ENCODE measurements at places on chromosomes 12 and 14.

DNA sequence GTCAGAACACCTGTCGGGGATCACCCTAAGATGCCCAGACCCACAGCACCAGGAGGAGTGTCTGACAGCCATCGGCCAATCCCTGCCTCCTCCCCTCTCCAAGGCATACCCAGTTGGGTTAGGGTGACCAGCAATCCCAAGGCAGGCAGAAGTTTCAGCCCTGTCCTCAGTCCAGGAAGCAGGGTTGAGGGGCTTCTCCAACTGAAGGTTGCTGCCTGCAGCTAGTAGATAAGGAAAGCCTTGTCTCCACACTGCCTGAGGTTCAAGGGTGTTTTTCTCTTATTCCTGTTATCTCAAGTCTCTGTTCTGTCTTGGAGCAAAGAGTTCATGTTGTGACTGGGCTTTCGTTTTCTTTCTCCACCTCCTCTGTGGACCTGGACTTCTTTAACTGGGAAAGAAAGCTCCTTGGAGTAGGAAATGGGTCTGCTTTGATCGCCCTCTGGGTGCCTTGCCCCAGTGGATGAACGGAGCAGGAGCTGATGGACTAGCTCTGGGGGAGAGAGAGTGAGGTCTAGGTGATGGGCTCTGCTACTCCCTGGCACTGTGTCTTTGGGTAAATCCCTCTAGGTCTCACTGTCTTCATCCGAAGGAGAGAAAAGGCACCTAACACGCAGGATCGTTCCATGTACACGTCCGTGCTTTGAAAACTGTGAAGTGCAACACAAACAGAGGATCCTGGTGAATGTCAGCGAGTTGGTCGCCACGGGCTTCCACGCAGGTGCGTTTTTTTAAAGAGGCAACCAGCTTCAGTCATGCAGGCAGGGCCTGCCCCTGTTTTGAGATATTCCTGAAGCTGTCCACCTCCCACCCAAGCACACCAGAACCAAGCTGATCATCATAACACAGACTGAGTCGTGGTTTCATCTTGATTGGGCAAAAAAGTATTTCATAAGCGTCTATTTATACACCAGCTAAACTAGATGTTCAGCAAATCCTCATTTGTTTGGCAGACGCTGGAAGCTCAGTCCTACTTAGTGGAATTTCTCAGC lies 52.5 kb upstream of the FOXN3 start:
- H3K36me3 ChIP-seq: no peaks in the 10 kb centered on the region
- H3K27me3 ChIP-seq: no peaks in the 10 kb centered on the region
- DNase-seq: no peak
- peaks cover 10% of the 10 kb centered on the region for H3K4me1 ChIP-seq
- peak overlapping the region; percentile 20 for H3K27ac ChIP-seq

- no peaks in the 10 kb centered on the region for H3K36me3 ChIP-seq
- peaks cover 67% of the 10 kb centered on the region for H3K4me1 ChIP-seq
- peaks cover 6% of the 10 kb centered on the region for H3K27me3 ChIP-seq
- peak overlapping the region; percentile 72 for H3K4me3 ChIP-seq
- H3K27ac ChIP-seq: peak overlapping the region; percentile 51
These were observed 504 bp downstream of the WNT5B start for GRCh38 chr12:1629338-1630132.

- H3K4me3 ChIP-seq: peak overlapping the region; percentile 69
- no peaks in the 10 kb centered on the region for H3K36me3 ChIP-seq
- DNase-seq: no peak
- H3K27ac ChIP-seq: peak overlapping the region; percentile 65
- H3K4me1 ChIP-seq: peaks cover 17% of the 10 kb centered on the region
These were observed 550 bp downstream of the GNG2 start for GRCh38 chr14:51860825-51861499.

GRCh38 chr12:109578330-109578927 lies 4.8 kb downstream of the MVK start:
- H3K27ac ChIP-seq: no peak overlapping the region
- DNase-seq: no peak
- H3K27me3 ChIP-seq: no peaks in the 10 kb centered on the region

GRCh38 chr12:69332815-69333358 lies 15.3 kb upstream of the LYZ start:
- H3K27ac ChIP-seq: no peak overlapping the region
- peaks cover 31% of the 10 kb centered on the region for H3K27me3 ChIP-seq
- H3K36me3 ChIP-seq: no peaks in the 10 kb centered on the region
- DNase-seq: no peak
- no peaks in the 10 kb centered on the region for H3K4me1 ChIP-seq

DNA sequence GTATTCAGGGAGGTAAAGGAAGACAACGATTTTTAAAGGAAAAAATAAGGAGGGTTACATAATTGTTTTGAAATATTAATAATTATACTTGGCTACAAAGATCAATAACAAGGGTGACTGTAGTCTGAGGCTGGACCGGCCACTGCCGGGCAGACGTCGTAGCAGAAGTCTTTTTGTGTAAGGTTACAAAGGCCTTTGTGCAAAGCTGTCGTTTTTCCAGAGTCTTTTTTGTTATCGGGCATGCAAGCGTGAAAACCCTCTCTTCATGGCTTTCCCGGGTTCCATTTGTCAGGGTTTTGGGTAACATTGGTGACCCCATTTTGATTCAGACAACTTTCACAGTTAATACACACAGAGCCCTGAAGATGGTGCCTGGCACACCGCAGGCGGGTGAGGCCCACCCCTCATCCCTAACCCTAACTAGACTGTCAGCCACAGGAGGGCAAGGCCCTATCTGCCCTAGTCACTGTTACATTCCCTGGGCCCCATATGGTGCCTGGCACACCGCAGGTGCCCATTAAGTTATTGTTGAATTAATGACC lies 31.3 kb downstream of the RILPL1 start:
- no peak overlapping the region for H3K4me3 ChIP-seq
- peaks cover 32% of the 10 kb centered on the region for H3K36me3 ChIP-seq
- no peaks in the 10 kb centered on the region for H3K27me3 ChIP-seq
- H3K27ac ChIP-seq: no peak overlapping the region
- H3K4me1 ChIP-seq: peaks cover 9% of the 10 kb centered on the region
- DNase-seq: no peak

GRCh38 chr14:89408907-89409700 lies 7.9 kb downstream of the FOXN3 start:
- H3K36me3 ChIP-seq: peaks cover 30% of the 10 kb centered on the region
- peak overlapping the region; percentile 38 for H3K27ac ChIP-seq
- H3K4me3 ChIP-seq: no peak overlapping the region
- no peaks in the 10 kb centered on the region for H3K27me3 ChIP-seq

GRCh38 chr12:67239061-67239460 lies 30.1 kb upstream of the CAND1 start:
- no peaks in the 10 kb centered on the region for H3K27me3 ChIP-seq
- no peaks in the 10 kb centered on the region for H3K4me1 ChIP-seq
- H3K36me3 ChIP-seq: no peaks in the 10 kb centered on the region
- no peak overlapping the region for H3K27ac ChIP-seq
- no peak overlapping the region for H3K4me3 ChIP-seq

- H3K27me3 ChIP-seq: no peaks in the 10 kb centered on the region
- peak overlapping the region; percentile 54 for H3K27ac ChIP-seq
- no peak overlapping the region for H3K4me3 ChIP-seq
- peaks cover 26% of the 10 kb centered on the region for H3K4me1 ChIP-seq
- DNase-seq: no peak
These were observed 66.5 kb downstream of the PLEKHG7 start for GRCh38 chr12:92769124-92769901.

- no peak overlapping the region for H3K4me3 ChIP-seq
- H3K36me3 ChIP-seq: no peaks in the 10 kb centered on the region
- H3K27me3 ChIP-seq: peaks cover 8% of the 10 kb centered on the region
- DNase-seq: no peak
- no peak overlapping the region for H3K27ac ChIP-seq
- peaks cover 6% of the 10 kb centered on the region for H3K4me1 ChIP-seq
These were observed 46.8 kb upstream of the PCED1B start for GRCh38 chr12:47032644-47033043.

DNA sequence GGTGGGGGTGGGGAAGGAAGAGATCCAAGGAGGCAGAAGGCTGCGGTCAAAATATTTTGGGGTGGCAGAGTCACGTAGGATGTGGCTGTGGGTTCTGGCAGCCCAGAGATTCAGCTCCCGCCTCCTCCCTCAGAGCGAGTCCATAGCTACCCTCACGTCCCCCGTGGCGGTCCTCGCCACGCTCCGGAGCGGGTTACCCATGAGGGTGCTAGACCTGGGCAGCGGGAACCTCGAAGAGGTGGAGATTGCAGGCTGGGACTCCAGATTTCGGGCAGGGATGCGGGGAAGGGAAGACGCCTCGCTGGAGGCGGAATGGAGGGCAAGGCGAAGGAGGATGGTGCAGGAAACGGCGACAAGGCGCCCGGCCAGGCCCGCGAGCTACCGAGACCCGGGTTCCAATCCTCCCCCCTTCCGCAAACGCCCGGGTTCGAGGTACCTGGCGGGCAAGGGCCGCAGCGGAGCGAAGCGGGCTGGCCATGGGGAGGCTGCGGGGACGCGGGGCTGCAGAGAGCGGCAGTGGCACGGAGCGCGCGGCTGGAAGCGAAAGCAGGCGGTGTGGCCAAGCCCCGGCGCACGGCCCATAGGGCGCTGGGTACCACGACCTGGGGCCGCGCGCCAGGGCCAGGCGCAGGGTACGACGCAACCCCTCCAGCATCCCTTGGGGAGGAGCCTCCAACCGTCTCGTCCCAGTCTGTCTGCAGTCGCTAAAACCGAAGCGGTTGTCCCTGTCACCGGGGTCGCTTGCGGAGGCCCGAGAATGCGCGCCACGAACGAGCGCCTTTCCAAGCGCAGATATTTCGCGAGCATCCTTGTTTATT lies 46.2 kb downstream of the BCAT1 start:
- H3K36me3 ChIP-seq: no peaks in the 10 kb centered on the region
- peak; percentile 22 for DNase-seq
- H3K4me3 ChIP-seq: peak overlapping the region; percentile 72
- H3K4me1 ChIP-seq: peaks cover 23% of the 10 kb centered on the region
- peaks cover 62% of the 10 kb centered on the region for H3K27me3 ChIP-seq
- peak overlapping the region; percentile 54 for H3K27ac ChIP-seq

DNA sequence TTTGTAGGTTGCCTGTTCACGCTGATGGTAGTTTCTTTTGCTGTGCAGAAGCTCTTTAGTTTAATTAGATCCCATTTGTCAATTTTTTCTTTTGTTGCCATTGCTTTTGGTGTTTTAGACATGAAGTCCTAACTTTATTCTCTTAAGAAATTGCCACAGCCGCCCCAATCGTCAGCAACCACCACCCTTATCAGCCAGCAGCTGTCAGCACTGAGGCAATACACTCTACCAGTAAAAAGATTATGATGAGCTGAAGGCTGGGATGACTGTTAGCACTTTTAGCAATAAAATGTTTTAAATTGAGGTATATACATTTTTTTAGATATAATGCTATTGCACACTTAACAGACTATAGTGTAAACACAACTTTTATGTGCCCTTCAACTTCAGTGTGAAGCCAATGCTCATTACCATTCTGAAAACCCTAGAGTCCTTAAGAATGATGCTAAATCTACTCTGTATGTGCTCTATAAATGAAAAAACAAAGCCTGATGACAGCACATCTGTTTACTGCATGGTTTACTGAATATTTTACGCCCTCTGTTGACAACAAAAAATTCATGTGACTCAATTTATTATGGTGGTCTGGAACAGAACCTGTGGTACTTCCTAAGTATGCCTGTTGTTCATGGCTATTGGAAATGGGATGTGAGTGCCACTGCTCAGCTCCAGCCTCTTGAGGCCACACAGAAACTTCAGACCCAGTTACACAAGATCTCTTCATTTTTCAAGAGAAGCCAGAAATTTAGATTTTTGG lies 197.4 kb downstream of the DUSP6 start:
- no peak for DNase-seq
- H3K4me1 ChIP-seq: peaks cover 21% of the 10 kb centered on the region
- no peaks in the 10 kb centered on the region for H3K36me3 ChIP-seq
- no peak overlapping the region for H3K27ac ChIP-seq
- H3K4me3 ChIP-seq: no peak overlapping the region
